Amniotic epithelial cell (primary cell): ENCODE measurements at places on chromosomes 7 and 10.

DNA sequence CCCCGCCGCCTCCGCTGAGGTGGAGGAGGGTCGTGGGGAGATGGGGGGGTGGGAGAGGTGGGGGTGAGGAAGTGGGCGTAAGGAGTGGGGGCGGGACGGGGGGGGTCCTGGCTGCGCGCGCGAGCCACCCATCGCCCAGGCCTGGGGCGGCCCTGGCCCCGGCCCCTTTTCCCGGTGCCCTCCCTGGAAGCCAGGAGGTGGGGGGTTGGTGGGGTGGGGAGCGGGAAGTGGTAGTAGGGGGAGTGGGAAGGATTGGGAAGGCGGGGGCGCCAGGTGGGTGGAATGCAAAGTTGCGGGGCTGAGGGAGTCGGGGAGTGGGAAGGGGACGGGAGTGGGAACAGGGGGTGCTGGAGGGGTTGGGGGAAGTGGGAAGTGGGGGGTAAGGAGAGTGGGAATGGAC, 319 bp upstream of the MMD2 start:
- no peak for DNase-seq

GRCh38 chr10:80751940-80752339, 214.2 kb downstream of the SH2D4B start:
- DNase-seq, result no peak

- DNase-seq, result no peak
Observed at GRCh38 chr10:3346851-3347250, 174.3 kb upstream of the PITRM1 start.

DNA sequence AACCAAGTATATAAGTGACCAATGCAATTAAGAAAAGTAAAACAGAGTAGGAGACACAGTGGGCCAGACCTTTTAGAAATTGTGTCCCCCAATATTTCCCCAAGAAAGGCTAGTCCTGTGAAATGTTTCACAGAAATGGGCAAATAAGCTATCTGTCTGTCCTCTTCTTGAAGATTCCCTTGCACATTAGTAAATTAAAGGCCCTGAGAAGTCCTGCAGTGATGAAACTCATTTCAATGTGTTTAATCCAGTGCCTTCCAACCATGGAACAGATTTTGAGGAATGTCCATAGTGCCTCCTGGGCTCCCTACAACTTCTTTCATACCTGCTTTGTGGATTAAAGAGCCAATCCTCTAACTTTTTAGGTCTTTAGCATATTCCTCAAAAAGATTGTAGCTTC, 11.2 kb upstream of the EEPD1 start:
- DNase-seq, result no peak

DNA sequence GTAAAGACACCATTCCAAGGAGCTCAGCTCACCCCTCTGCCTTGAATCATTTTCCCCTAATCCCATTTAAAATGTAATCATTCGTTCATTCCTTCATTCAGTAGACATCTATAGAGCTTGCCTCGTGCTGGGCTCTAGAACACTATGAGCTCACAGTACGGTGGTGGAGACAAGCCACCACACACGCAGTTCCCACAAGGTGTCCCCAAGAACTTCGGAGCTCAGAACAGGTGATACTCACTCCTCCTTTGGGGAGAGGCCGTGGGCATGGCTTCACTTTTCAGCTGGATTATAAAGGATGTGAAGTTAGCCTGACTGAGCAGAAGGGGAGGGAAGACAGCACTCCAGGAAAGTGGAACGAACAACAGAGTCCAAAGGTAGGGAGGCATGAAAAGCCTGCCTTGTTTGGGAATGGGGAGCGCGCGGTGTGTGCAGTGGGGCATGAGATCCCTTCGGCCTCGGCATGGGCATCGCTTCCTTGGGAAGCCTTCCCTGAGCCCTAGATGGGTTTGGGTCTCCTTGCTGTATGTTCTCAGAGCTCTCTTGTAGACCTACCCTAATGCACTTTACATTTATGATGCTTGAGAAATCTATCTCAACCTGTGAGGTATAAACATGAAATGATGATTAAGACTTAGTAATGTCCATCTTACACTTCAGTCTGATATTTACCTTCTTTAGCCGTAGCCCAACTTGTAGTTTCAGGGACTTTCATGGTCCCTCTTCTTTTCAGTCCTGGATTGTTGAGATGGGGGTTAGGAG, 809 bp upstream of the OGA start:
- no peak for DNase-seq

- no peak for DNase-seq
Observed at GRCh38 chr7:121003986-121004685, 15.6 kb downstream of the CPED1 start.

- DNase-seq, result peak; percentile 82
Observed at GRCh38 chr10:33337326-33337957, 3.0 kb upstream of the NRP1 start.

DNA sequence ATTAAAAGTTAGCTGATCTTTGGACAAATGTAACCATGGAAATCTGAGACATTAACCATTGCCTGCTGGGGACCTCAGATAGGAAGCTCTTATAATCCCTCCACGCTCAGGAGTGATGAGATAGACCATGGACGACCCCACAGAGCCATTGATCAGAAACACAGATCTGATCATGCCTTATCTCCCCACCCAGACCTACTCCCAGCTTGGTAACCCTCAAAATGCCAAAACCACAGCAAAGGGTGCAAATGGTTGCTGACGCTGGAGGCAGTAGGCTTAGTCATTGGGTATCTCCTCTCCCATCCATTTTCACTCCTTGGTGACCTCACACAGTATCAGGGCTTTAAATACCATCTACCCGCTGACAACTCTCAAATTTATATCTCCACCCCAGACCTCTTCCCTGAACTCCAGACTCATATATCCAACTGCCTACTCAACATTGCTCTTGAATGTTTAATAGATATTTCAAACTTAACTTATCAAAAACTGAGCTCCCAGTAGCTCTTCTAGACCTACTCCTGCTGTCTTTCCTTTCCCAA, 60.8 kb downstream of the CRTAC1 start:
- no peak for DNase-seq

DNA sequence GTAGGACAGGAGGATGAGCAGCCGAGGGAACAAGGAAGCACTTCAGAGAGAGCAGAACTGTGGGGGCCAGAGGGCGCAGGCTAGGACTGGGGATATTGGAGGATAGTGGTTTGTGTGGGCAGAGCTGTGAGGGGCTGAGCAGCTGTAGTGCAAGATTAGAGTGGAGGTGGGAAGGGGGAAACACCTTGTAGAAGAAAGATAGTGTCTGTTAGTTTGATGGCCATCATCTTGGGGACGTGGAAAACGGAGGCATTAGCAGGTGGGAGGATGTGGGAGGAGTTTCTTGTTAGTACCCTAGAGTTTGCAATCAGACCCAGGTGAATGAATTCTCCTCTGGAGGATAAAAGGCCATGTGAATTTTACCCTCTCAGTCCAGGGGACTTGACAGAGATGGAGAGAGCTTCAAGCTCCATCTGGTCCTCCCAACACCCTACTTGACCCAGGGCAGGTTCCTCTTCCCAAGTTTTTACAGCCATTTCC, 34.0 kb downstream of the PRSS2 start:
- no peak for DNase-seq

DNA sequence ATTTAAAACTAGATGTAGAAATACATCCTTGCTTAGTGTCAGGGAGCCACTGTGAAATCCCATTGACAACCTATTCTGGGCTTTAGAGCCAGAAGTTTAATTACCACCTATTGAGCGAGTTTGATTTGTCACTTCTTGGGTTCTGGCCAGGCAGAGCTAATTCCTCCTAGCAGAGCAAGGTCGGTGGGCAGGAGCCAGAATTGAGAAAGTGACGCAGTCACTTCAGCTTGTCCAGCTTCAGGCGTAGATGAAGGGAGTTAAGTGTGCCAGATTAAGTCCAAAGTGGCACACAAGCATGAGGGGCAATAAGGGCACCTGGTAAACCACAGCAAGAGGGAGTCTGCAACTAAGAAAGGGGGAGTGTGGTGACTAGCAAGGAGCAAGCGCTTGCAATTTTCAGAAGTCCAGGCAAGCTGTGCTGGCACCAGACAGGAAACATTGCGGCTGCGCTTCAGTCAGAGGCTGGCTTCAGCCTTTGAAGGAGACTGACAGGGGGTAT, 119.4 kb downstream of the ST7 start:
- no peak for DNase-seq

GRCh38 chr10:119416855-119417254, 125.7 kb downstream of the RGS10 start:
- peak; percentile 43 for DNase-seq

- no peak for DNase-seq
Observed at GRCh38 chr7:148436135-148436534, 154.4 kb upstream of the C7orf33 start.

GRCh38 chr7:127021019-127021738, 231.6 kb downstream of the GRM8 start:
- DNase-seq, result no peak

GRCh38 chr7:131010029-131010716, 276.2 kb upstream of the KLF14 start:
- no peak for DNase-seq

DNA sequence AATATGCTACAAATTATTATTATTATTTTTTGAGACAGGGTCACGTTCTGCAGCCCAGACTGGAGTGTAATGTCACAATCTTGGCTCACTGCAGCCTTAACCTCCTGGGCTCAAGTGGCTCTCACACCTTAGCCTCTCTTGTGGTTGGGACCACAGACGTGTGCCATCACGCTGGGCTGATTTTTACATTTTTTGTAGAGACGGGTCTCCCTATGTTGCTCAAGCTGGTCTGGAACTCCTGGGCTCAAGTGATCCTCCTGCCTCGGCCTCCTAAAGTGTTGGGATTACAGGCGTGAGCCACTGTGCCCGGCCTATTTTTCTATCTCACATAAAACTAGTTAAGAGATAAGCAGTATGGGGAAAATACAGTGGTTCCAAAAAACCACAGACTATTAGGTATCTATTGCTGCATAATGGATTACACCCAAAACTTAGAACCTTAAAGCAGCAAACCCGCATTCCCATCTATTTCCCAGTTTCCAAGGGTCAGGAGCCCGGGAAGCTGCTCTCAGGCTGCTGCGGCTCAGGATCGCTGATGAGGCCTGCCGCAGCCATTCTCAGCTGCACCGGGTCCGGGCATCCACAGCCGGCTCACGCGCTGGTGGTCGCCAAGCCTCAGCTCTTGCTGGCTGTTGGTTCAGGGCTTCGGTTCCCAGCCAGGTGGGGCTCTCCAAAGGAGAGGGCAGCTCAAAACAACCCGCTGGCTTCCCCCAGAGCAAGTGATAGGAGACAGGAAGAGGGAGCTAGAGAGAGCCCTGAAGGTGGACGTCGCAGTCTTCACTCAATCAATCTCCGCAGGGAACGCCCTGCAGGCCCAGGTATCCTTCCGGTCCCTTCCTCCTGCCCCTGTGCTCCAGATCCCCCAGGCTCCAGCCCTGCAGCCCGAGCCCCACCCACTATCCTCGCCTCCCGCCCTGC, 128.2 kb downstream of the UBE2H start:
- peak; percentile 20 for DNase-seq

GRCh38 chr10:84401854-84402611, 73.6 kb downstream of the CCSER2 start:
- DNase-seq, result no peak

- DNase-seq, result peak; percentile 36
Observed at GRCh38 chr7:24401628-24402593, 117.9 kb downstream of the NPY start.

DNA sequence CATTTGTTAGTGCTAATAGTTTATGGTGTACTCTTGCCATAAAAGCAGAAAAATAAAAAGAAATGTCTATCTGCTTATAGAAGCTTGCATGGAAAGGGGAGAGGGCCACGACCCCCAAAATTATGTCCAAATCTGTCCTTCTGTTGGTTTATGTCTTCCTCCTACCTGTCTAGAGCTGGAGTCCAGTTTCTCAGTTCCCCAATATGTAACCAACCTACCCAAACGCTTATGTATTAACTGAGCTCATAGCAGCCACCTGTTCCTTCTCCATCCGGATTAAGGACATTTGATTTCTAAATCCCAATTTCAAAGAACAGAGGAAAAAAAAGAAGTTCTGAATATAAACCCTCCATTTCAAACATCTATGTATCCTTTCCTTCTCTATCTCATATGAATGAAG, 30.3 kb upstream of the TPK1 start:
- DNase-seq, result no peak

DNA sequence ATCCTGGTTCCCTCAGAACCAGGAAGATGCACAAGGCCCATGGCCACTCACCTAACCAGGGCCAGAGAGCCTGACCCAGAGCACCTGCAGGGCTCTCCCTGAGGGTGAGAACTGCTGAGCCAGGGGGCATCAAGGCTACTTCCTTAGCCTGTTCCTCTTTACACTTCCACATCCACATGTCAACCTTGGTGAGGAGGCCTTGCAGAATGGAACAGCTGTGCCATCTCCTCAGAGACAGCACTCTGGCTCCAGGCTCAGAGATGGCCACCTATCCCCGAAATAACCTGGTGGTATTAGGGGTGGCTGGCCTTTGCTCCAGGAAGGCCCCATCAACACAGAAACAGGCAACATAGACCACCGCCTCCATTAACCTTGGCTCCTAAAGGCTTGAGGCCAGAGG, 473.0 kb downstream of the RPS24 start:
- DNase-seq, result no peak

DNA sequence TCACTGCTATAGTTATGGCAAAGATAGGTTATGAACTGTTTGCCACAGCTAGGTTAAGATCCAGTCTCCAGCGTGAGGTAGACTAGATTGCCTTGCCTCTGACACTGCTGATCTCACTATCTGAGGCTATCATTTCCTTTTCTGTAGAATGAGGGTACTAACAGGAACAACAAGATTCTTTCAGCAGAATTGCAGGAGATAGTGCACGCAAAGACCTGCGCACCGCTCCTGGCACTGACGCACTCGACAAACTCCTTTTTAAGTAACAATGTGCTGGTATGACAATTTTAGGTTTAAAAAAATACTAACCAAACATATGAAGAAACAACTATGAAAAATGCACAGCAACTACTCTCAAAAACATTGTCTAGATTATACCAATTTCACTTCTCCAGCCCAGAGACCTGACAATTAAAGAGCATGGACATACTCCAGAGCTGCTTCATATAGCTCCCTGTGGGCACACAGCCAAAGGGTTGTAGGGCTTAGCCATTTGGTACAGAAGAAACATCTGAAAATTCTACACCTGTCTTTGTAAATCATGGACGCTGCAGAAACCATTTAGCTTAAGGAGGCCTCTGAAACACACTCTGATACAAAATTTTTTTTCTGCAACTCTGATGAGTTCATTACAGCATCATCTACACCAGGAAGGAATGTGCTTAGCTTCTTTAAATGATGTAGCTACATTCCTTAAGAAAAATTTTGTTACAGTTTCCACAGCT, 7.8 kb downstream of the ADAM12 start:
- no peak for DNase-seq

DNA sequence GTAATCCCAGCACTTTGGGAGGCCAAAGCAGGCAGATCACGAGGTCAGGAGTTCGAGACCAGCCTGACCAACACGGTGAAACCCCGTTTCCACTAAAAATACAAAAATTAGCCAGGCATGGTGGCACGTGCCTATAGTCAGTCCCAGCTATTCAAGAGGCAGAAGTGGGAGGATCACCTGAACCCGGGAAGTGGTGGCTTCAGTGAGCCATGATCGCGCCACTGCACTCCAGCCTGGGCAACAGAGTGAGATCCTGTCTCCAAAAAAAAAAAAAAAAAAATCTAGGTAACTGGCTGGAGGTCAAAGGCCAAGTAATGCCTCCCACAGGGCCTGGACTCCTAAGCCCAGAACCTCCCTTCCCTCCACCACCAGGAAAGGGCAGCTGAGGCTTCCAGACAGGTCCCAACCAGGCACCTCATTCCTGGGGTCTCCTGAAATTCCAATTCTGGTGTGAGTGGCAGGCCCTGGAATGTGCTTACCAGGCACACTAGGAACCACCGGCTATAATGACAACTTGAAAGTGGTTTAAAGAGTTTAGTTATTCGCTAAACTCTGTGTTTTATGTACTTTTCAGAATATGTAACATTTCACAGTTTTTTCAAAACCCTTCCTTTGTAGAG, 86.9 kb upstream of the TNRC18 start:
- DNase-seq, result no peak
